ENCODE measurements at places on chromosomes 2 and 18. TPM values are rescaled to one million over a fixed set of nuclear protein-coding genes. Genes with fewer than 3 reads are reported as not detected.

Gene LINC00305
- not detected for total RNA-seq

Gene KIF5C
- 0.66 TPM for total RNA-seq

Gene EHBP1
- 41.1 TPM for total RNA-seq

Gene ASB1
- 39.1 TPM for total RNA-seq

Gene KLF11
- total RNA-seq: 12.5 TPM

Gene CHRNG
- 77.7 TPM for total RNA-seq

Gene BBS5
- 4.9 TPM for total RNA-seq

Gene CDCA7
- 7.8 TPM for total RNA-seq

Gene CSRNP3
- total RNA-seq: 15.6 TPM

Gene MYCN
- total RNA-seq: 5.9 TPM

Gene POTEI
- total RNA-seq: not detected

Gene CTAGE1
- total RNA-seq: not detected

Gene CAD
- 16.9 TPM for total RNA-seq

Gene NBEAL1
- total RNA-seq: 20.5 TPM

Gene VSNL1
- total RNA-seq: 2.3 TPM

Gene PSMA8
- total RNA-seq: not detected

Gene MOGAT1
- total RNA-seq: not detected

Gene HPCAL1
- 18.8 TPM for total RNA-seq

Measured in muscle of leg (tissue), 16 donors.